ENCODE measurements at places on chromosomes 7 and 10.

- no peak for DNase-seq
Observed at GRCh38 chr7:158375034-158375433, 212.6 kb downstream of the PTPRN2 start.

DNA sequence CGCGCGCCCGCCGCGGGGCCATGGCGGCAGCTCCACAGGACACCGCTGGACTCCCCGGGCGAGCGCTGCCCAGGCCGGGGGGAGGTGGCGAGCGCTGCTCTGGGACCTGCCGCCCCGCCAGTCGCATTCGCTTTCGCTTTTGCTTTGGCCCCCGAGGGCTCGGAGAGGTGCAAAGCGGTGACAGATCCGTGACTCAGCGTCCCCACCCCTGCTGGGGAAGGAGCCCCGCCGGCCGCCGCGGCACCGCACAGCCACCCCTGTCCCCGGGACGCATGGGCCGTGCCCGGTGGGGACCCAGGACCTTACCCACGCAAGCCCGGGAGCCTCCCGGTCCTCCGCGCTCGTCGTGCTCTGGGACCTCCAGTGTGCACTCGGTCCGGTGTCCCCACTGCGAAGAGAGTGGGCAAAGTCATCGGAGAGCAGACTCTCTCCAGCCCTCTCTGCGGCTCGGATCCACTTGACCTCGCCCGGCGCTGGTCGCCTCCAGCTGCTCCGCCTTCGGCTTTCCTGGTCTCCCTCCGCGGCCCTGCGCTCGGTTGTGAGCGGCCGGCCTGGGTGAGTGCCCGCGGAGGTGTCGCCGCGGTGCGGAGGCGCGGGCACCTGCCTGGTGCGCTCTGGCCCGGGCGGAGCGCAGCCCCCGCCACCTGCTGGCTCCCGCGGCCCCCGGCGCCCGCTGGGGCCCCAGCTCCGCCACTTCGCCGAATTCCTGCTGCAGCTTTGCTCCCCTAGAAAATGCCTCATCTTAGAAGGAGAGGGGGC lies at the start of gene IL15RA:
IL15RA (minus strand) TSS at position 73 of the 759 bp plus-strand sequence; CDS start at position 22, 51 bp downstream.
- peak; percentile 93 for DNase-seq

DNA sequence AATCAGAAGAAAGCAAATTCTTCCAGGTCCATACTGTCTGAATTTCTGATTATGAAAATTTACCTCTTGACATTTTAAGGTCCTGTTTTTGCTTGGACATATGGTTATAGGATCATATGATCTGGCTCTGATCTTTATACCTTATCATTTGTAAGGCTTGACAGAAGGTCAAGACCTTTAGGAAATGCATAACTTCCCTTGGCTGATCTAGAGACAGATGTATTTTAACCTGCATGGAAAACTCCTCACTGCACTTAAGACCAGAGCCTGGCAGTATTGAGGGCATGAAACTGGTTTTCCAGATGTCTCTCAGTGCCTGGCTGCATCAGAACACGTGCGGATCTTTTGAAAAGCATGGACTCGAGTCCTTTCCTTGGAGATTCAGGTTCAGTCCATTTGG lies 55.9 kb downstream of the TRRAP start:
- DNase-seq = no peak

- DNase-seq = no peak
Observed at GRCh38 chr7:134176037-134176350, 48.9 kb downstream of the LRGUK start.

GRCh38 chr10:133123050-133123745 lies 35.5 kb downstream of the ADGRA1 start:
- DNase-seq = peak; percentile 43

DNA sequence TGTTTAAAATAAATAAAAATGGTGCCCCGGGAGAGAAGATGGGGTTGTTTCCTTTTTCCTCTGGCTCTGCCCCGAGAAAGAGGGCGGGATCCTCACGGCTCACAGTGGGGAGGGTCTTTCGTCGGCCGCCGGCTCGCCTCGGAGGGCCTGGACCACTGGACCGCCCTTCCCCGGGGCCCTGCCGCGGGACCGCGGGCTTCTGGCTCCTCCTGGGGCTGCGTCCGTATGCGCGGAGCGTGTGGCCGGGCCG lies 3.5 kb upstream of the IGF2BP3 start:
- DNase-seq = no peak

DNA sequence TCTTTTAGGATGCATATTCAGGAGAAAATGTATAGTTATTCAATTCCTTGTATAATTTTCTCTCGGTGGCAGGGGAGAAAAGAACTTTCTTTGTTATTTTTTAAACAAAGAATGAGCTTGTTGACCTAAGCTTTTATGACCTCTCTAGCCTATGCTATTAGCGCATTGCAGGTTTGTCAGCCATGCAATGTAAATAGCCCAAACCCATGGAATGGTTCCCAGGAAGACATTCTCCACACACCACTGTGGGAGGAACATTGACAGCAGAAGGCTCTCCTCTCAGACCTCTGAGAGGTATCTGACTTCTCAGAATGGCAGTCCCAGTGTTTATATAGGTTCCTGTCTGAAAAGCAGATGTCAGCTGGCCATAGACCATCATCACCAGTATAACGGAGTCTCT lies 19.6 kb upstream of the AGBL3 start:
- DNase-seq = no peak

DNA sequence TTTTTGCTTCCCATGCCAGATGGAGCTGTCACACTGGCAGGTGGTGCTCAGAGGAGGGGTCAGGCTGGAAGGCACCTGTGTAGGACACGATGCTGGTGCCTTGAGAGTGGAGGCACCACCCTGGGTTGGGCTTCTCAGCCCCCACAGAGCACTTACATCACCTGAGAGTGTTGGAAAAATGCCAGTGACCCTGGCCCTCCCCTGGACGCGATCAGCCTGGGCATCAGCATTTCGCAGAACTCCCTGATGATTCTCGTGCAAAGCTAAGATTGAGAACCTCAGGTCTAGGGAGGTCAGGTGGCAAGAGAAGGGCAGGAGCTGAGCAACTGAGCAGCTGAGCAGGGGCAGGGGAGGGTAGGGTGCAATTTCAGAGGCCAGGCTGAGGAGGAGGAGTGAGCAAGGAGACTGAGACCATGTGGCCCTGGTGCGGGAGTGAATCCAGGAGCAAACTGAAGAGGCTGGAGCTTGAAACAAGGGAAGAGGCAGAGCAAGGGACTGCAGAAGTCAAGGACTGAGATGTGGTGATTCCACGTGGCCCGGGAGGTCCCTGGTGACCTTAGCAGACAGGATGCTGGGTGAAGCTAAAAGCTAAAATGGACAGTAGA lies 24.7 kb upstream of the GRID1 start:
- DNase-seq = no peak
